ENCODE measurements at places on chromosomes 16 and 17.

GRCh38 chr16:56269281-56269680 lies 78.0 kb downstream of the GNAO1 start:
- no peak for DNase-seq

- no peak for DNase-seq
Measured at GRCh38 chr17:7745748-7746470, 28.4 kb downstream of the DNAH2 start.

GRCh38 chr17:63406689-63407330 lies 39.3 kb downstream of the CYB561 start:
- peak; percentile 82 for DNase-seq

DNA sequence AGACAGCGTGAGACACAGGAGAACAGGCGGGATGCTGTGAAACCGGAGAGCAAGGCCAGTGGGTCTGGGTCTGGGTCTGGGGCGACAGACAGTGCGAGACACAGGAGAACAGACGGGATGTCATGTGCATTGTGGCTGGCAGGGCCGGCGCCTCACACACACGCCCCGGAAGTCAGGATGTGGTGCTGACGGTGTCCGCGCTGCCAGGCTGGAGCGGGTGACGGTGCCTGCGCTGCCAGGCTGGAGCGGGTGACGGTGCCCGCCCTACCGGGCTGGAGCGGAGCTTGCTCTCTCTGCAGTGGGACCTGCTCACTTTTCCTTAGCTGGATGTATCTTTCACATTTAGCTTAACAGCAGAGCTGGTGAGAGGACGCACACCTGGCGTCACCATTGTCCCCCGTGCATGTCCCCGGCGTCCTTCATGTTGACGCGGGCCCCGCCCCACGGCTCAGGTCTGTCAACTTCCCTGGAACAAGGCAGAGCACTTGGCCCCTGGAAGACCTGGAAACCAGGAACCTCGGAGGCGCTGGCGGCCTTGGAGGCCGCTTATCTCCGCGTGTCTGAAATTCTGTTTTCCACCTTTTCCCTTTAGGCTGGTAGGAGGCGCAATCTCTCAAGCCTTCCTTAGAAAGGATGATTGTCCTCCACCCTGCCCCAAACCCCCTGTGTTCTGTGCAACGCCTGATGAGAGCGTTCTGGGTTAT lies 43.0 kb upstream of the ZNF750 start:
- peak; percentile 82 for DNase-seq

DNA sequence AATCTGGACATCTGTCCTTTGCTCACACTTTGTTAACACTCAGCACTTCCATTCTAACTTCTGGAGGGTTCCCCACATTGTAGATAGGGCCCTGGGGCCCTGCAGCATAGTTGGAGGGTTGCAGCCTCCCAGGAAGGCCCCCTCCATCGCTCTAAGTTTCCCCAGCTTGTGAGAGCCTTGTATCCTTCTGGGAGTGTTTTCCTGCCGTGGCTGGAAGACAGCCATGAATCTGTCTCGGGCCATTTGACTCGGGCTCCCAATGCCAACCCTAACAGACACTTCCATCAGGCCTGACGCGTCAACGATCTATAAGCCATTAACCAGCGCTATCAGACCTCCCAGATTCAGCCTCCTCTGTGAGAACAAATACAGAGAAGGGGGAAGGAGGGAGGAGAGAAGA lies 263.7 kb upstream of the RPL38 start:
- no peak for DNase-seq

GRCh38 chr17:80006811-80007752 lies 28.6 kb downstream of the TBC1D16 start:
- no peak for DNase-seq

- no peak for DNase-seq
Measured at GRCh38 chr17:68750208-68750562, 149.0 kb upstream of the FAM20A start.

DNA sequence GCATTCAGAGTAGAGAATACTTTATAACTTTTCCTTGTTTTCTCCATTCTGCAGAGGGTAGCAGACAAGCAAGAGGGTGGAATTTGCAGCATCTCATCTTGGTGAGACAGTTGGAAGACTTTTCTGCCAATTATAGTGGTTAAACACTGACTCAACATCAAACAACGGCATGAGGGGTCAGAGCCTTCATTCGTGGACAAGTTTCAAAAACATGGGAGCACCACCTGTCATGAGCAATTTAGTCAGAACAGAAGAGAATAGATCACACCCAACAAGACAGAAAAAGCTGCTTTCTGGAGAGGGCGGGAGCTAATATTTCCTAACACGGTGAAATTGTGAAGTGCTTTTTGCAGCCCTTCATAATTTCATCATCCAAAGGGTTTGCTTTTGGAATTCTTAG lies 17.9 kb upstream of the ZNF652 start:
- no peak for DNase-seq

Measured in CD4-positive, alpha-beta T cell treated with Interferon alpha-2 for 1 hour (primary cell).